ENCODE measurements at places on chromosomes 1 and 21. TPM values are rescaled to one million over a fixed set of nuclear protein-coding genes. Genes with fewer than 3 reads are reported as not detected.

Gene LCE3D
- not detected for total RNA-seq

Gene ZSWIM5
- 4.7 TPM for total RNA-seq

Gene LAD1
- total RNA-seq, result not detected

Gene DNAI4
- 11.4 TPM for total RNA-seq

Gene GPX7
- total RNA-seq, result 31.0 TPM

Gene SELENBP1
- total RNA-seq, result 70.5 TPM

Gene VANGL2
- total RNA-seq, result not detected

All from fibroblast of the aortic adventitia (primary cell).